Activated T-helper 9 cell treated with anti-CD3 and anti-CD28 coated beads, Interleukin-2, amount 50 U/mL, for 16 hours (primary cell): ENCODE measurements at places on chromosomes 1 and 21.
A peak's percentile ranks its signal among the peaks of the same experiment; 100 is the strongest.

DNA sequence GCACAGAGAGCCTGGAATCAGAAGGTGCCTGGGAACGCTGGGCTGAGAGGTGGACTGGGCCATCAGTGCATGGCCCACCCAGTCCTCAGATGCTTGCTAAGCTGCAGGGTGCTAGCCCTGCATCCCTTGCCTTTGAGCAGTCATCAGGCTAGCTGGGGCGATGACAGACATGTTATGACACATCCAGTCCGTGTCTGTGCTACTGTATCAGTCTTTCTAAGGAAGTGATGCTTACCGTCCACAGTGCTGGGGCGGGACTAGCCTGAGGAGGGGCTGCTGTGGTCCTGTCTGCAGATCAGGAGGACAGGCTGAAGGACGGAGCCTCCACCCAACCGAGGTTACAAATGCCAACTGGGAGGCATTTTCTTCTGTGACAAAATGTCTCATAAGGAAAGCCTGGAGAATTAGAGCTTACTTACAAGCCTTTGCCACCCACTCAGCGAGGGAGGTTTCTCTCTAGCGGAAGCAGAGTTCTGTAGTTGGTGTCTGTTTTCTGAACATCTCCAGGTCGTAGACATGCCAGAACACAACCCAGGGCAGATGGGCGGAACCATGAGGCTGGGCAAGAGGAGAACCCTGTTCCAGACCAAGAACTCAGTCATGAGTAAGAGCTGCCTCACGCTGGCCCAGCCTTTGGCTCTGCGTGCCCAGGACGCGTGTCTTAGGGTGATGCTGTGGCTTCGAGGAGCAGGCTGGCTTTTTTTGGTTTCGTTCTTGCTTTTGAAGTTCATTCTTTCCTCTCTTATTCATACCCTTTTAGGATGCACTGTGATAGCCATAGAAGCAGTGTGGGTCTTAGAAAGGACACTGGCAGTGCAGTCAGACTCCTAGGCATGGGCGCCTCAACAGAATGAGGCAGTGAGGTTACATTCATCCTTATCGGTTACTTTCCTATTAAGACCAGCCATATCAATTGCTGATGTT is 14.3 kb downstream of the SLFNL1 start:
- no peak for DNase-seq

GRCh38 chr1:98919211-98919610 is 85.5 kb downstream of the PLPPR5 start:
- DNase-seq = no peak

DNA sequence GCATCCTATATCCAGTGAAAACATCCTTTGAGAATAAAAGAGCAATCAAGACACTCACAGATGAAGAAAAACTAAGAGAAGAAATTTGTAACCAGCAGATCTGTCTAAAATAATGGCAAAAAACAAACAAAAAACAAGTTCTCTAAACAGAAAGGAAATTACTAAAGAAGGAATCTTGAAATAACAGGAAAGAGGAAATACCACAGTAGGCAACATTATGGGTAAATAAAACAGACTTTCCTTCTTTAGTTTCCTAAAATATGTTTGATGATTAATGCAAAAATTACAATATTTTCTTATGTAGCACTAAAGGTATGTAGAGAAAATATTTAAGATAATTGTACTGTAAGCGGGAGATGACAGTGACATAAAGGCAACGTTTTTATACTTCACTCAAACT is 23.5 kb downstream of the SLC19A1 start:
- no peak for DNase-seq

DNA sequence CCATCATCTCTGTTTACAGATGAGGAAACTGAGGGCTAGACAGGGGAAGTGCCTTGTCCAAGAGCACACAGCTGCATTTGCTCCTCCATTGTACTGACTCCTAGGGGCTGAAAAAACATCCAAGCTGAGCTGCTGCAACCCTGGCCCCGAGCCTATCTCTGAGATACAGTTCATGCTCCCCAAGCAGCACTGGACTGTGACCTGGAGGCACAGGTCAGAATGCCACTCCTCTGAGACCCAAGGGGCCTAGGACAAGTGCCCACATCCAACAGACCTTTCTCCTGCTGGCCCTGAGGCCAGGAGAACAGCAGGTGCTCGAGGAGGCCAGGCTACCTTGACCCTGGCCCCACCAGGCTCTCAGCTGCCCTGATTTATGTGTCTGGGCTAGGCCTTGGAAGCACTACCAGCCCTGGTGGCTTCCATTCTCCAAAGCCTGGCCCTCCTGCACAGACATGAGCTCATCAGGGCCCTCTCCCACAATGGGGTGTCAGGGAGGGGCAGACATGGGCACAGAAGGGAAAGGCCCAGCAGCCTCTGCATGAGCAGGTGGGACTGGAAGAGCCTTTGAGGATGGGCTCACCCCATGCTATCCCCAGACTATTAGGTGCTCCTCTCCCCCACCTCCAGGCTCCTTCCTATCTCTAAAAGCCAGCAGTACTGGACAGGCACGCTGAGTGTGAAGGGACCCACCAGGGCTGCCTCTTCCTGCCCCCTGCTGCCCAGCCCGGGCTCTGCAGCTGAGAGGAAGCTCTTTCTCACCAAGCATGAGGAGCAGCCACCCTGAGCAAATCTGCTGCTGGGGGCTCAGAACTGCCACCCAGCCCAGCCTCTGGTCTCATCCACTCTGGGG is 18.8 kb downstream of the ADGRB2 start:
- peak; percentile 30 for DNase-seq

GRCh38 chr1:228768355-228769000 is 33.2 kb downstream of the RHOU start:
- DNase-seq = no peak

DNA sequence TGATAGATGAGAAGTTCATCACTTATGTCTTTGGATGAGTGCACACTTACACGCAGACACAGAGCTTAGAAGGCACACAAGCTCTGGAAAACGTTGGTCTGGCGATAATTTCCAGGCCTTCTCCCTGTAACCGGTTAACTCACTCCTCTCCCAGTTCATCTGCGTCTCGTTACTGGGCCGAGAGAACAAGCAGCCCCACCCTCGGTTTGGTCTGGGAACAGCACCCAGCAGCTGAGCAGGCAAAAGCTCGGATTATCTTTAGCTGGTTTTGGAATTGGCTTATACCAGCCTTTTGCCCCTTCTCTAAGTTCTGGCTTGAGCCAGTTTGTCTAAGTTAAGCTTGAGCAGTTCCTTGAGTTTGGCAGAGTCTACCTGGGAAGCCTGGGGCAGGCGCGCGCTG is 27.3 kb upstream of the COL6A1 start:
- DNase-seq = no peak

- no peak for DNase-seq
Observed at GRCh38 chr21:44275041-44275440, 10.6 kb upstream of the AIRE start.

- no peak for DNase-seq
Observed at GRCh38 chr1:91572044-91572443, 71.4 kb downstream of the CDC7 start.

DNA sequence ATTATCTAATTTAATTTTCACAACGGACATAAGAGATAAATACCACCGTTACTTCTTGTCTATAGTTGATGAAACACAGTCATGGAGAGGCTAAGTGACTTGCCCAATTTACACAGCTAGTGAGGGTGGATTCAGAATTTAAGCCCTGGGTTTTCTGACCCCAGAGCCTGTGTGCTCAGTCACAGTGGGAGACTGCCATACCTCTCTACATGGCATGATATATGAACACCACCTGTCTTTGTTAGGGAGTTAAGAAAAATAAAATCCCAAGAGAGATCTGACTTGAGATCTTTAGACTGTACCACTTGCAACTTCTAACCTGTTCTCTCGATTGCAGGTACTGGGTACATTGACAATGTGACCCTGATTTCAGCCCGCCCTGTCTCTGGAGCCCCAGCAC is 40.3 kb downstream of the LAMC2 start:
- DNase-seq = no peak

DNA sequence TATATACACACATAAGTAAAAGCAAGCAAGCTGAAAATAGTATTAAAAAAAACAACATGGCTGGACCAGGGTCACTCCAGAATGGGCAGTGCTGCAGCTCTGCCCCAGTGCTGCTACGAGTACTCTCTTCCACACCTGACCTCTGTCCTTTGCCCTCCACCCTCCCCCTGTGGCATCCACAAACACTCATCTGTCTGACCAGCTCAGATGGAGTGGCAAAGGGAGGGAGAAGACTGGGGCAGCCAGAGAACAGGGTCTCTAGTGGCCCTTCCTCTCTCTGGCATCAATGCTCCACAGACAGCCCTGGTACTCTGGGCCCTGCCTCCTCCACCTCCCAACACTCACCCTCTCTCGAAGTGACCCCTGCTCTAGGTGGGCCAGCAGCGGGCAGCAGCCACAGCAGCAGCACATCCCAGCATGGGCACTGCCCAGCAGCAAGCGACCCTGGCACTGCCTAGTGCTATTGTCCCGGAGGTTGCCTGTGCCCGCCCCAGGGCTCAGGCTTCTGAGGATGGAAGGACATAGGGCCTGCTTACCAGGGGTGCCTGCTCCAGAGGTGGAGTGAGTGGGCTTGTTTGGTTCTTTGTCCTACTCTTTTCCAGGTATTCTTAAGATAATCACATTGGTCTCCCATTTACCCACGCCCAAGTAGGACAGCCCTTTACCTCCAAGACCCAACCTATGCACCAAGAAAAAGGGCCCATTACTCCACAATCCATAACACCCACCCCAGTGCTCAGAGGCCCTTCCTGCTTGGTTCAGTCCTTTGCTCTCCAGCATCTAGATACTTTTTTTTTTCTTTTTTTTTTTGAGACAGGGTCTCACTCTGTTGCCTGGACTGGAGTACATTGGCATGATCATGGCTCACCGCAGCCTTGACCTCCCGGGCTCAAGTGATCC is 6.2 kb downstream of the ARHGEF2 start:
- DNase-seq = no peak

GRCh38 chr1:69595486-69595885 is 27.8 kb downstream of the LRRC7 start:
- no peak for DNase-seq

- no peak for DNase-seq
Observed at GRCh38 chr1:111219557-111220286, 7.8 kb upstream of the CHI3L2 start.

GRCh38 chr1:207444514-207445217 is 9.5 kb upstream of the CR2 start:
- DNase-seq = no peak

- no peak for DNase-seq
Observed at GRCh38 chr1:6470132-6471085, 4.4 kb upstream of the TNFRSF25 start.

GRCh38 chr21:39712976-39713375 is 32.0 kb upstream of the IGSF5 start:
- DNase-seq = no peak

GRCh38 chr1:234533034-234533891 is 54.3 kb upstream of the TARBP1 start:
- DNase-seq = no peak

GRCh38 chr21:18801468-18801867 is 397.9 kb upstream of the TMPRSS15 start:
- no peak for DNase-seq

- no peak for DNase-seq
Observed at GRCh38 chr21:28018741-28019669, 973.7 kb downstream of the LTN1 start.

- DNase-seq = peak; percentile 67
Observed at GRCh38 chr1:92486251-92487077, at the start of gene GFI1. Gene GFI1 (minus strand): TSS chr1:92486925. CDS start chr1:92483487, 3,438 bp downstream.

GRCh38 chr21:36830100-36830499 is 131.2 kb downstream of the SIM2 start:
- DNase-seq = no peak

GRCh38 chr21:39531840-39532239 is 80.1 kb downstream of the SH3BGR start:
- no peak for DNase-seq

- no peak for DNase-seq
Observed at GRCh38 chr1:236608930-236609726, 4.8 kb upstream of the HEATR1 start.

DNA sequence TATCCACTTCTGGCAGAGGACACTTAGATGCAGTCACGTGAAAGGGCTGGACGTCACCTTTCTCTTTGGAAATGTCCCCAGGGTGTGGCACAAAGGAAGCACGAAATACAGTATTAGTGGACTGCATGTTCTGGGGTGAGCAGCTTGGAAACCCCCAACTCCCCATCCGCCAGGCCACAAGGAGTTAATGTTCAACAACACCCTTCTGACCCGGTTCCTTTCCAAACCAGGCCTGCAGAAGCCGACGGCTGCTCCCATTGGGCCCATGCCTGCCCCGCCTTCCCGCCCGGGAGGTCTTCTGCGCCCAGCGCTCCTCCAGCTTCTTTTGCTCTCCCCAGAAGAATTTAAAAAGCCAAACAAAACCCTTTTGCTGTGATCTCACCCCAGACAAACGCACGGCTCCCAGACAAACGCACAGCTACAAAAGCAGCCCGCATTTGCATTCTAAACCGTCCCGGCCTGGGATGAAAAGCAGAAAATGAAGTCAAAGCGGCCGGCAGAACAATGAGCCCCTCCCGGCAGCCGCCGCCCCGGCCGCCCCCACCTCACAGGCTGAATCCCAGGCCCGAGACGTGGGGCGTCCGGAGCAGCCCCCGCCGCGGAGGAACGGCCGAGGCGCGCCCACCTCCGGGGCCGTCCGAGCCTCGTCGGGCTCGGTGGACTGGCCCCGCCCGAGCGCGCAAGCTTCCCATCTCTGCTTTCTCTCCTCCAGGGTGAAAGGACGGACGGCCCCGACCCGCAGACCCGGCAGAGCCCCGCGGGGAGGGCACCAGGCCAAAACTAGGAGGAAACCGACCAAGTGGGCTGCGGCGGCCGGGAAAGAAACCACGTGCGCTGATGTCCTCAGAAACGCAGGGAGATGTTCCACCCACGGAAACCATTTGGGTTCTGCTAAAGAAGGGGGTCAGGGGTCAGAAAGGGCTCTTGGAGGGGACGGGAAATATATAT is 101.9 kb downstream of the PLPP3 start:
- DNase-seq = no peak
